ENCODE measurements at places on chromosomes 6 and 20. TPM values are rescaled to one million over a fixed set of nuclear protein-coding genes. Genes with fewer than 3 reads are reported as not detected.

- no peaks in the 10 kb centered on the region for H3K36me3 ChIP-seq
- no peak for DNase-seq
- no peak overlapping the region for H3K27ac ChIP-seq
- H3K4me3 ChIP-seq: no peak overlapping the region
- peaks cover 9% of the 10 kb centered on the region for H3K4me1 ChIP-seq
- no peaks in the 10 kb centered on the region for H3K27me3 ChIP-seq
These were observed 59.8 kb upstream of the SIRPA start for GRCh38 chr20:1835186-1836035.

DNA sequence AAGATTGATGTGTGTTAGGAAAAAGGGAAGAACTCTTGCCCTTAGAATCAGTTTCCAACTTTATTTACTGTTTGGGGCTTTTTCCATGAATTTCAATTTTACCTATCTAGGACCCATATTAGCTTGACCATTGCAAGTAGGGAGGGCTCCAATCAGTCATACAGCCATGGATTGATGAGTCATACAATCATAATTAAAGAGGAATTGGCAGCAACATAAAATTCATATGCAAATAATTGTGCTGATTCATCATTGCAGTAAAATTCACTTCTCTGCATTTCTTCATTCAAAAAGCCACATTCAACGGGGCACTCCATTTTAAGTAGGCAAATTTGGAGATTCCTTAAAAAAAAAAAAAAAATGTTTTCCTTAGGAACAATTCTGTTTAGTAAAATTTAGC is 1016.4 kb downstream of the KIF16B start:
- no peak overlapping the region for H3K27ac ChIP-seq
- no peaks in the 10 kb centered on the region for H3K36me3 ChIP-seq
- H3K27me3 ChIP-seq: no peaks in the 10 kb centered on the region
- no peak overlapping the region for H3K4me3 ChIP-seq
- no peak for DNase-seq

Gene IMPG1
- total RNA-seq: not detected

DNA sequence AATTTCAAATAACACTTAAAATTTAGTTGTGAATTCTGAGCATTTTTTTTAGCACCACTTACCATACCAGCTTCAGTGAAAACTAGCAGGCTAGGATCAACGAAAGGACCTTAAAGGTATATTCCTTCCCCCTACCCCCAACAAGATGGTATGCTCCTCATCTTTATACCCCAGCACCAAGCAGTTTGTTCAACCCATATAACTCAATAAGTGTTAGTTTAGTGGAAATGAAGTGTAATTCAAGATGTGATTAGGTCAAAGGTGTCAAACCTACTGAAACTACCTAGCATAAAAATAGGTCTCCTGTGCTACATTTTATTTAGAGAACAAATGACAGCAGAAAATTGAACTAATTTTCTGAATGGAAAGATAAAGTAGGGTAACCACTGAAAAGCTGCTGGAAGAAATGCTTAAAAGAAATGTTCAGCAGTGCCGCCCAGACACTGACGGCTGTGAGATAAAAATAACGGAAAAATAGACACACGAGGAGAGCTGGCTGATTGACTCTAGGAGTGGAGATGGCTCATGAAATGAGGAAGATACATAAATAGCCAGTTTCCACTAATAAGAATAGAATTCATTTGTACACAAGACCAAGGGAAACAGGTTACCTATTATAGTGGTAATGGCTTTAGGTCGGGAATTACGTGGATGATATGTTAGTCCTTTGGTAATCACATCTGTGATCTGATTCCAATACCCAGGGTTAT is 94.8 kb downstream of the IPCEF1 start:
- no peaks in the 10 kb centered on the region for H3K4me1 ChIP-seq
- no peaks in the 10 kb centered on the region for H3K36me3 ChIP-seq
- DNase-seq: no peak
- H3K27me3 ChIP-seq: no peaks in the 10 kb centered on the region
- H3K4me3 ChIP-seq: no peak overlapping the region

GRCh38 chr6:163180874-163181541 is 233.5 kb upstream of the QKI start:
- no peaks in the 10 kb centered on the region for H3K27me3 ChIP-seq
- H3K36me3 ChIP-seq: no peaks in the 10 kb centered on the region
- no peaks in the 10 kb centered on the region for H3K4me1 ChIP-seq
- peak; percentile 84 for DNase-seq

DNA sequence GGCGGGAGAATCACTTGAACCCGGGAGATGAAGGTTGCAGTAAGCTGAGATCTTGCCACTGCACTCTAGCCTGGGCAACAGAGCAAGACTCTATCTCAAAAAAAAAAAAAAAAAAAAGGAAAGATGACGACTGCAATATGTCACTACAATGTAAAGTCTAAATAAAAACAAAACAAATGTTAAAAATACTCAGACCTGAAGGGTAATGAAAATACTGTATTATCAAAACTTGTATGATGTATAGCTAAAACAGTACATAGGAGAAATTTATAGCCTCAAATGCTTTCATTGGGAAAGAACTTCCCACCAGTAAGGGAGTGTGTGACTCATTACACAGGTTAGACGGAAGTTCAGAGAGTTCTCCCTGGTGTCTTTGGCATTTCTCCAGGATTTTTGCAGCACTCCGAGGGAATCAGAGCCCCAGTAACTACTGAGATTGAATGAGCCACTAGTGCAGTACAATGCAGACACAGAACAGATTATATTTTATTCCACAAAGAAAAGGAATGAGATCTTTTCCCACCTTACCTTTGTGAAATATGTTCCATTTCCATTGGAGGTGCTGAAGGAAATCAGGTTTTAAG is 12.5 kb upstream of the RALGAPB start:
- peaks cover 3% of the 10 kb centered on the region for H3K4me1 ChIP-seq
- no peaks in the 10 kb centered on the region for H3K36me3 ChIP-seq
- H3K4me3 ChIP-seq: no peak overlapping the region
- no peak overlapping the region for H3K27ac ChIP-seq
- DNase-seq: no peak
- H3K27me3 ChIP-seq: no peaks in the 10 kb centered on the region

GRCh38 chr6:15107644-15108382 is 138.1 kb upstream of the JARID2 start:
- DNase-seq: no peak
- no peaks in the 10 kb centered on the region for H3K4me1 ChIP-seq
- H3K27me3 ChIP-seq: no peaks in the 10 kb centered on the region
- no peaks in the 10 kb centered on the region for H3K36me3 ChIP-seq
- H3K4me3 ChIP-seq: no peak overlapping the region

DNA sequence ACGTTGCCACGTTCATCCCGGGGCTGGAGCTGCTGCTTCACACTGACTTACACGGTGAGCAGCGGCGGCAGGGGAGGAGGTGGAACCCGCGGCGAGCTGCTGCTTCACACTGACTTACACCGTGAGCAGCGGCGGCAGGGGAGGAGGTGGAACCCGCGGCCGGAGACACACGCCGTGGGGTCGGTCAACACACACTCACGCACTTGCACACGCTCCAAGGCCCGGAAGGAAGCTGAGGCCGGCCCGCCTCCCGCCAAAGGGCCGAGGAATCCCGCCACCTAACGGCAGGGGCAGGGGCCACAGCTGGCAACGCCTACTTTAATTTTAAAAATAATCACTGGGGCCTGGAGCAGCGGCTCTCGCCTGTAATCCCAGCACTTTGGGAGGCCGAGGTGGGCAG is 94.4 kb upstream of the FOXC1 start:
- no peaks in the 10 kb centered on the region for H3K4me1 ChIP-seq
- H3K4me3 ChIP-seq: no peak overlapping the region
- H3K36me3 ChIP-seq: no peaks in the 10 kb centered on the region
- H3K27ac ChIP-seq: no peak overlapping the region

Gene INSM1
- total RNA-seq: not detected

Gene SIM1
- total RNA-seq: 0.50 TPM

Gene SRSF12
- total RNA-seq: 0.14 TPM

Gene WFDC12
- total RNA-seq: not detected

Gene DDX43
- total RNA-seq: not detected

DNA sequence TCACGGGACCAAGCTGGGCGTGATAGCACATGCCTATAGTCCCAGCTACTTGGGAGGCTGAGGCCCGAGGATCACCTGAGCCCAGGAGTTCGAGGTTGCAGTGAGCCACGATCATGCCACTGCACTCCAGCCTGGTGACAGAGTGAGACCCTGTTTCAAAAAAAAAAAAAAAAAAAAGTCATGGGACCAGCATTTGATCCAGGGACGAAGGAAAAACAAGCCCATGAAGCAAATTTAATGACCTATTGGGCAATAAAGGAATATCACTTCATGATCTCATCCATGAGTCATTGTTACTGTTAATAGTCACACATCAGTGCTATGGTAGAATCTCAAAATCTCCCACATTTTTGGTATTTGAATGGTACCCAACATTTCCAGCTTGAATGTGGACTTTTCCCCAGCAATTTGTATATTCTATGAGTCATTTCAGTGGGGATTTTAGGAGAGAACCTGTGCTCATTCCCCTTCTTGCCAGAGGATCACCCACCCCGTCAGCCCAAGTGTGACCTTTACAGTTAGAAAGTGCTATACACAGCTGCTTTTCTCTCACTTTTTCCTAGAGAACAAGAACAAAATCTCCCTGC is 8.5 kb upstream of the SOD2 start:
- H3K4me3 ChIP-seq: no peak overlapping the region
- H3K27ac ChIP-seq: no peak overlapping the region
- DNase-seq: no peak
- H3K27me3 ChIP-seq: no peaks in the 10 kb centered on the region
- no peaks in the 10 kb centered on the region for H3K36me3 ChIP-seq

DNA sequence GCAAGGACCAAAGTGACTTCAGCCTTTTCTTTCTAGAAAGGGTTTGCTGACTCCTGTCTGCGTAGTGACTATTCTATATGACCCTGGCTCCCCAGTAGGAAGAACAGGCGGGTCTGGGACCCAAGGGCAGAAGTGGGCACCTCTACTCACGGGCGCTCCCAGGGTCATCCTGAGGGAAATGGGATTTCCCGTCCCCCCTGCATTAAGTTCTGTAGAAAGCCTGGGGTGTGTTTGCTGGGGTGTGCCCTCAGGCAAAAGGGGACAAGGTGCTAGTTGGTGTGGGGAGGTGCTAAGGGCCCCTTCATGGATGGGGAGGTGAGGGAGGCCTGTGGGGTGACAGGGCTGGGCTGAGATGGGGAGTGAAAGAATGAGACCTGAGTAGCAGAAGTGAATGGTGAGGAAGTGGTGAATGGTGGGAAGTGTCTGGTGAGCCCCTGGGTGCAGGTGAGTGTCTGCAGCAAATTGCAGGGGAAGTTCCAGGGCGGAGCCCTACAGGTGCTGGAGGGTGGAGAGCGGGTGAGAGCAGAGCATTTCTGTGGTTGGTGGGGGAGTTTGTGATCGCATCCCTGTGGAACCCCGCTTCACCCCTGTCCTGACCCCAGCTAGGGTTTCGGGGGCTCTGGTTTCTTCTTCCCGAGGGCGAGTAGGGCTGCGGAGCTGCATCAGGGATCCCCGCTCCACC is 21.1 kb downstream of the RAET1L start:
- peaks cover 4% of the 10 kb centered on the region for H3K27me3 ChIP-seq
- no peak for DNase-seq
- H3K4me1 ChIP-seq: peaks cover 14% of the 10 kb centered on the region
- H3K36me3 ChIP-seq: no peaks in the 10 kb centered on the region

DNA sequence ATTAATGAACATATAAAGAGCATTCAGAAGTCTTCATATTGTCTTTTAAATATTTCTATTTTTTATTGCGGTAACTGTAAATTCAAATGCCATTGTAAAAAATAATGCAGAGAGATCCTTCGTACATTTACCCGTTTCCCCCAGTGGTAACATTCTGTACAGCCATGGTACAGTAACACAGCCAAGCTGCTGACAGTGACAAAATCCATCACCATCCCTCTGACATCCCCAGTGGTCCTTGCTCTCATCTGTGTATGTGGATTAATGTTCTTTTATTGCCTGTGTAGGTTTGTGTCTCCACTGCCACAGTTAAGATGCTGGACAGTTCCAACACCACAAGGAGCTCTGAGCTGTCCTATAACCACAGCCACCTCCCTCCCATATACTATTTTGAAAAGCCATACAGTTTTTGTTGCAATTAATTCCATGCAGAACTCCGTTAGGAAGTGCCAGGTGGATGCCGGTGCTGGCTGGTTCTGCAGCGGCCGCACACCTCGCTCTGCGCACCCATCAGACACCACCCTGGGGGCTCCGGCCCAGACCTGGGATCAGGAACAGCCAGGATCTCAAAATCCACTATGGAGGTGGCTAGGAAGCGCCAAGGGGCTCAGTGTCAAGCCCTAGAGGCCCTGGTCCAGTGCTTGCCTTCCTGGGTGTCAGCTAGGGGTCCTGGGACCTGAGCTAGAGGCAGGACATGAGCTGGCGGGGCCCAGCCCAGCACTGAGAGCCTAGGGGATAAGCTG is 93.1 kb upstream of the PMEPA1 start:
- no peaks in the 10 kb centered on the region for H3K4me1 ChIP-seq
- no peaks in the 10 kb centered on the region for H3K36me3 ChIP-seq
- no peak overlapping the region for H3K27ac ChIP-seq
- no peaks in the 10 kb centered on the region for H3K27me3 ChIP-seq
- DNase-seq: no peak

Gene HNF4A
- total RNA-seq: not detected

DNA sequence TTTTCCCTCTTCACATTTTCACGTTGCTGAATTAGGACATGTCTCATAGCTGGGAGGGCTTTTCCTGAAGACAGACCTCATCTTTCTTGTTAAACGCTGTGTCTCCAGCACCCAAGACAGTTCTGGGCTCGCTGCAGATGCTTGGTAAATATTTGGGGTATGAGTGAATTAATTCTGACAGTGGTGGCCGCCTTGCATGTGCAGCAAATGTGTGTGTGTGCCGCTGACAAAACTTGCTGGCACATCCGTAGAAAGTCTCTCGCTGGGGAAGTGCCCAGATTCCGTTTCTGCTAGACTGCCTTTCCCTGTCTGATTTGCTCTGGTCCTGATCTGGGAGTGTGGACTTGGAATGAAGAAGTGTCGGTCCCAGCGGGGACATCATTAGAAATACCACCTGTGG is 48.2 kb upstream of the ZNFX1 start:
- H3K27me3 ChIP-seq: peaks cover 25% of the 10 kb centered on the region
- no peaks in the 10 kb centered on the region for H3K36me3 ChIP-seq
- H3K27ac ChIP-seq: no peak overlapping the region
- H3K4me1 ChIP-seq: no peaks in the 10 kb centered on the region
- DNase-seq: no peak
- no peak overlapping the region for H3K4me3 ChIP-seq

Gene MUCL3
- total RNA-seq: not detected

- no peaks in the 10 kb centered on the region for H3K27me3 ChIP-seq
- no peak overlapping the region for H3K27ac ChIP-seq
- no peak for DNase-seq
- H3K4me1 ChIP-seq: peaks cover 8% of the 10 kb centered on the region
- no peak overlapping the region for H3K4me3 ChIP-seq
These were observed 121.3 kb downstream of the VEGFA start for GRCh38 chr6:43891072-43891870.

DNA sequence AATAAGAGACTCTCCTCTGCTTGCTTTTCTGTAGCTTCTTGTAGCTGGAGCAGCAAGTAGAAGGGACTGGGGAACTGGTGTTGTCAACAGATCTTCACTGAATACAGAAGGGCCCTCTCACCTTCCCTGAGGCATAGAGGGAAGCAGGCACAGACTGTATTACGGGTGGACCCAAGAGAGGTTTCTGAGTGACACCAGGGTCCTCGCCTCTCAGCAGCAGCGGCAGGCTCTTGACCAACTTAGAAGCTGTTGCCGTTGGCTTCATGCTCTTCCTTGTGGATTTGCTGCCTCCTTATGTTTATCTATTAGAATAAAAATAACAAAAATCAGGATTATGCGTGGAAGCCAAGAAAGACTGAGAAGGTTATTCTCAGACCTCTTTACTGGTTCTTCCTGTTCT is 31.7 kb downstream of the GFRA4 start:
- peaks cover 52% of the 10 kb centered on the region for H3K36me3 ChIP-seq
- no peaks in the 10 kb centered on the region for H3K4me1 ChIP-seq
- no peak overlapping the region for H3K27ac ChIP-seq
- no peak for DNase-seq

All from heart left ventricle (tissue), 16 donors.